ENCODE measurements at places on chromosomes 7 and 10.

GRCh38 chr7:135950429-135950828 lies 26.7 kb downstream of the MTPN start:
- no peak for DNase-seq

DNA sequence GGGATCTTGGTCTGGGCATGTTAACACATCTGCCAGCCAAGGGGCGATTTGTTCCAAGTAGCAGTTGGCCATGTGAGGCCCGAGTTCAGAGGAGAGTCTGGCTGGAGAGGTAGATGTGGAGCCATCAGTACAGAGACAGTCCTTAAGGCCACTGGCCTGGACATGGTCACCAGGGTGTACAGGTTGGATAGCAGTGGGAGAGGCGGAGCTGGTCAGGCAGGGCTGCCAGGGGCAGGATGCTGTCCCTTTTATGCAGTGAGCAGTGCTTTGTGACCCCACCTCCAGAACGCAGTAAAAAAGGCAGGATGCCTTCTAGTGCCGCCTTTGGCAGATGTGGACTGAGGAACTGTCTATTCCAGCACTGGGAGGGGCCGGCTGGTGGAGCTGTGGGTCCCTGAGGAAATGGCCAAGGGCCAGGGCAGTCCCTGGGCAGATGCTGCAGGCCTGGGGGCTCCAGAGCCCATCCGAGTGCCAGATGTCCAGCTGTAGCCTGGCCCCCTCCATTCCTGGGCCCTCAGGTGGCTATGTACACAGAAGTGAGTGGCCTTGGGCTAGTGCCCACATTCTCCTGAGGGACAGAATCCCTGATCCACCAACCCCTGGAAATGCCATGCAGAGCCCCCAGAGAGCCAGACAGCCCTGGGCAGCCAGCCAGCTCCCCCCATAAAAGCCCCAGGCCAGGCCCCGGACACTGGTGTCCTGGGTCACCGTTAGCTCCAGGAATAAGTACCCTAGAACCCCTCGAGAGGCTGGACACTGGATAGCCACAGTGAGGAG lies 17.2 kb upstream of the MYL7 start:
- no peak for DNase-seq

- DNase-seq: no peak
These were observed 103.7 kb upstream of the IFRD1 start for GRCh38 chr7:112346381-112347060.

DNA sequence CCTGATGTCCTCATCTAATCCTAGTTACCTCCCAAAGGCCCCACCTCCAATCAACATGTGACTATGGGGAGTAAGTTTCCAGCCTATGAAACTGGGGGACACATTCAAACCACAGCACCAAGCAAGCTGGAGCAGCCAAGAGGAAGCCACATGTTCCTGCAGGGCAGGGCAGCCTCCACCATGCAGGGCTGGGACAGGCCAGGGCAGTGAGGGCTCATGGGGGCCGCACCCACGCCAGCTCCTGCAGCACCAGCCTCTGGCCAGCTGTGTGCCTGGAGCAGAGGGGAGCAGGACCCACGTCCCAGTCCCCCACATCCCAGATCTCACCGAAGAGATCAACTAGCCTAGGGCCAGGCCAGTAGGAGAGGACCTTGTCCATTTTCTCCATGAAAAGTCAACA lies 85.9 kb upstream of the INSIG1 start:
- DNase-seq: no peak

DNA sequence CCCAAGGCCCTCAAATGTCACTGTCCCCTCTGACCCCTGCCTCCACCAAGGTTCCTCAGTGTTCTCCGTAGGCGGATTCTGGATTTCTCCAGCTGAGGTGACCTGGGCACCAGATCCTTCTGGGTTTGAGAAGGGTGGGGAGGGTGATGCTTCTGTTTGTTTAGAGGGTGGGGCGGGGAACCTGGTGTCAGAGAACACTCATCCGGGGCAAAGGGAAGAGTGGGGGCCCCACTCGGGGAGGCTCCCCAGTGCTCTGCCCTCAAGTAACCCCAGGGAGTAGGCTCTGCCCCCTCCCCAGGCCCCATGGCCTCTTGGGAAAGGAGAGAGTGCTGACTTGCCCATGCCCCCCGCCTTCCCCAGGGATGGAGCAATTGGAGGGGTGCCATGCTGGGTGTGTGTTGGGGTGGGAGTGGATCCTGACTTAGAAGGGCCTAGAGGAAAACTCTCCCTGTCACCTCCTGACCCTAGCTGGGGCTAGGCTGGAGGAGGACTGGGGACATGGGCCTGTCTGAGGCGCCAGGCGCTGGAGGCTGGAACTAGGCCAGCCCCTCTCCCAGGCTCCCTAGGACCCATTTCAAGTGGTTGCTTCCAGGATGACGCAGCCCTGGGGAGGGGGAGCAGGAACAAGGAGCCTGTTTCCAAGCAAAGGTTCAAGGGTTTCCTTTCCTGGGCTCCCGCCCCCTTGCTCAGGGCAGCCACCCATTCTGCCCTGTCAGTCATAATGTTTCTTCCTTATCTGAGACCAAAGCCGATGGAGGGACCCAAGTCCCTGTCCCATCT lies 27.9 kb downstream of the KAZALD1 start:
- no peak for DNase-seq
